Activated B cell treated with CpG ODN at 0.5 μM for 24 hours (primary cell): ENCODE measurements at places on chromosomes 4 and X.
A peak's percentile ranks its signal among the peaks of the same experiment; 100 is the strongest.

DNA sequence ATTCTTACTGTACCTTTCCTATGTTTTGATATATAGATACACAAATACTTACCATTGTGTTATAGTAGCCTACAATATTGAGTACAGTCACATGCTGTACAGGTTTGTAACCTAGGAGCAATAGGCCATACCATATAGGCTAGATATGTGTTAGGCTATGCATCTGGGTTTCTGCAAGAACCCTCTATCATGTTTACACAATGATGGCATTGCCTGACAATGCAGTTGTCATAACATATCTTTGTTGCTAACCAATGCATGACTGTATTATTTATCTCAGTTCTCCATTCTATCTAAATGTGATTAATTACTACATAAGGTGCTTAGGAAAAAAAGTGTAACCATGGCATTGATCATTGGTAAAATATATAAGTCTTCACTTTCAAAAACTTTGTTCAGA is 10.0 kb upstream of the SPCS3 start:
- DNase-seq: no peak

- no peak for DNase-seq
Measured at GRCh38 chr4:128242601-128243000, 45.0 kb downstream of the PGRMC2 start.

- DNase-seq: no peak
Measured at GRCh38 chr4:148124512-148124911, 317.7 kb downstream of the NR3C2 start.

- peak; percentile 44 for DNase-seq
Measured at GRCh38 chrX:71181558-71181909, 36.9 kb downstream of the NLGN3 start.

- DNase-seq: no peak
Measured at GRCh38 chr4:183449193-183449882, 4.9 kb downstream of the CDKN2AIP start.

DNA sequence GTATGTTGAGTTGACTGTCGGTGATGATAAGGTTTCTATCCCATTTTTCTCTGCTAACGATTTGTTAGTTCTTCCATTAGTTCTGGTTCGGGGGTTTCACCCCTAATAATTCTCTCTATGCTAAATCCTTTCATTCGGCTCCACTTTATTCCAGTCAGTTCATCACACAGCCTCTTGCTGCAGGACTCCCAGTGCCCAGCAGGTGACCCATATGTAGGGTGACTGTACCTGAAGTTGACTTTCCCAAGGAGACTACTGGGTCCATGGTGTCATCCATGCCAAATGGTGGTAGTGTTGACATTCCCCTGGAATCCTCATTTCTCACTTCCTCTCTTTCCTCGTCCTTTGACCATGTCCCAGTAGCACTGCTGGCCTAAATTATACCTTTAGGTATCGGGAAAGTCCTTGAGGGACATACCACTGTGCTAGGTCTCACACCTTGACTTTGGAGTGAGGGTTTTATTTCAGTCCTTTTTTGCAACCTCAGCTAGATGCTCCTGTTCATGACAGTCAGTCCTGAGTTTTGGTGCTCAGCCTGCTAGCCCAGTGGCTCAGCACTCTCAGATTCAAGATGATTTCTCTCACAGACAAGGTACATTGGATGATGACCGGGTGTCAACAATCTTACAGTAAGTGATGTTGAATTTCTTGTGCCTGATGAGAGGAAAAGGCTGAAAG is 105.1 kb upstream of the ARHGAP24 start:
- no peak for DNase-seq
